RPMI8226 (cell line): ENCODE measurements at places on chromosomes 6 and 20.

DNA sequence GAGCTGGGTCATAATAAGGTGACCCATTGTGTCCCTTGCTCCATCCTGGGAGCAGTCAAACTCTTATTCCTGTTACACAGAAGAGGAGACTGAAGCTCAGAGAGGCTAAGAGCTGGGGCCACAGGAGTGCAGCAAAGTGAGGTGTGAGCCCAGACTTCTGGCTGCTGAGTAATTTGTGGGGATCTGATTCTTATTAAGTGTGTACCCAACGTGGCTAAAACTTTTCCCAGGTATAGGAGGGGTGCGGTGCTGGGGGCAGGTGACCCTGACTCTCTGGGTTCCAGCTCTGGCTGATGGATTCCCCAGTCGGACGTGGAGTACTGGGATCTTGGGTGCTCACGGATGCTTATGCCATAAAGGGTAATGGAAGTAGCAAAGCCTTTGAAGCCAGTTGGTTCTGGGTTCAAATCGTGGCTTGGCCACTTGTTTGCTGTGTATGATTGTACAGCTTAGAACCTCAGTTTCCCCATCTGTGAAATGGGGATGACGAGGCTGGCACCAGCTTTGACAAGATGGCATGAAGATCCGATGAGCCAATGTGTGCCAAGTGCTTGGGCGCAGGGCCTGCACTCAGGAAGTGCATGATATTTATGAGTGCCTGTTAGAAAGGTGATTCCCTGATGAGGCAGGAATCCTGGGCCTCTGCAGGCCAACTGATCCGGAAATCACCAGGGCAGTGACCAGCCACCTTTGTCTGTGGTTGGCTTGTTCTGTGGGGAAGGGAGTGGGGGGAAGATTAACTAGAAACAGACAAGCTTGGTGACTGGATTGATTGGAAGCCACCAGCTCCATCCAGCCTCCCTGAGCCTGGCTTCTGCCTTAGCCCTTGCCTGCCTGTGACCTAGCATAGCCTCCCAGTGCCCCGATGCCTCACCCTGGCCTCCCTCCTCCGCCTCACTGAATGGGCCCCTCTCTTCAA lies 6.0 kb downstream of the SRC start:
- DNase-seq, result no peak

DNA sequence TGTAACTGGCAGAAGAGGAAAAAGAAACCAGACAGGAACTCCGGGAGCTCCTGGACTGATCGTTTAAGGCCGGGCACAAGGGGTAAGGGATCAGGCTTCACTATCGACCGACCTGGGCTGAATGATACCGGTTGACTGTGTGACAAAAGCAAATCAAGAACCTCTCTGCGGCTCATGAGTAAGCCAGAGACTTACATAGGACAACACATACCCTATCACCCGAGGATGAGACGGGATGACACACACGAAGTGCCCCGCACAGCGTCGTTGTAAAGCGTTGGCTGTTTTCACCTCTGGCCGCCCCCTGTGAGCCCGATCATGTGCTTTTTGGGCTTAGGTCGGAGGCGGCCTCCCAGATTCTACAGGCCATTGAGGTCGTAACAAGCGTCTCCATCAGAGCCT lies 695 bp upstream of the TGIF2 start:
- DNase-seq, result peak; percentile 27

DNA sequence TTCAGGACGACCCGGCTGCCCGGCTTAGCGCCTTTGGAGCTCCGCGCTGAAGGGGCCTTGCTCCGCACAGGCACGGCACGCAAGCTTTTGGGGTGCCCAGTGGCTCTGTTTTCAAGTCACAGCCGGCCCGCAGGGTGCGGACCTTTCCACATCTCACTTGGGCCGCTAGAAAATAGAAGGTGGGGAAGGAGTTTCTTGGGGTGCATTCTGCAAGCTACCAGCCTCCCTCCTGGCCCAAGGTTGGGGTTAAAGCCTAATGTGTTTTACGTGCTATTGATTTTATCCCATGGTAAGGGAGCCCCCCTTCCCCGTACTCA lies 561 bp downstream of the KAT14 start:
- no peak for DNase-seq

GRCh38 chr20:45330476-45330875 lies 17.7 kb downstream of the SDC4 start:
- DNase-seq, result no peak

GRCh38 chr20:53739799-53740785 lies 146.5 kb upstream of the ZNF217 start:
- DNase-seq, result no peak

GRCh38 chr6:4041480-4041879 lies 37.5 kb downstream of the FAM217A start:
- DNase-seq, result no peak

DNA sequence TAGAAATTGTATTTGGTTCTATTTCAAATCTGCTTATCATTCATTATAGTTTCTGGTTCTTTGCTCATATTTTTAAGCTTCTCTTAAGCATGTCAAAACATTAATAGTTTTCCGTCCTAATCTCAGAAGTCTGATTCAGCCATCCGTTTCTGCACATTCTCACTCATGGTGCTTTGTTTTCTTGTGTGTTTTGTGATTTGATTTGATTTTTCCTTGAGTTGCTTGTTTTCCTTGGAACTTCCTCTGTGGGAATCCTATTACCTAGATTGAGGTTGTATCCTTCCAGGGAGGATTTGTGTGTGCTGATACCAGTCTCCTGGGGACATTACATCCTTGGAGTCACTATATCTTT lies 7.9 kb downstream of the SNX9 start:
- no peak for DNase-seq

DNA sequence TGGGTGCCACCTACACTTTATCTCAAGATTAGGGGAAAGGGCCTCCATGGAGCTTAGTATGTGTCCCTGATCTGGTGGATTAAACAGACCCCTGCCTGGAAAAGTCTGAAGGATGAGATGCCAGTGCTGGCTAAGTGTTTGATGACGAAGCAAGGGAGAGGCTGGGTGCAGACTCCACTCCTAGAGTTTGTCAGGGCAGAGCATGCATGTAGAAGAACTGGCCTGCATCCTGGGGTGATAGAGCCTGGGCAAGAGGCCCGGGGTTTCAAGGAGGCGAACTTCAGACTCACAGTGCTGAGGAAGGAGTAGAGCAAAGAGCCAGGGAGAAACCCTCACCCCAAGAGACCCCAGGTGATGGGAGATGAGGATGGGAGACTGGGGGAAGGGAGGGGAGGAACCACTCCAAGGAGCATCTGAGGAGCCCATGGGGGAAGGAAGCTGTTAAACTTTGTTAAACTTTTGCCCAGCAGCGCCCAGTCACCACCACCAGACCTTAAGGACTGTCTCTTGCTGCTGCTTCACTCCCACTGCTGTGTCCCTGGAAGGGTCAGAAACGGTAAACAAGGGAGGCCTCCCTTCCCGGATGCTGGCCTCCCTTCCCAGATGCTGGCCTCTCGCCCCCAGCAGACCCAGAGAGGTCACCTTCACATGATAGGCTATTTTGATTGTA lies 61.6 kb downstream of the RPRD1B start:
- DNase-seq, result no peak

DNA sequence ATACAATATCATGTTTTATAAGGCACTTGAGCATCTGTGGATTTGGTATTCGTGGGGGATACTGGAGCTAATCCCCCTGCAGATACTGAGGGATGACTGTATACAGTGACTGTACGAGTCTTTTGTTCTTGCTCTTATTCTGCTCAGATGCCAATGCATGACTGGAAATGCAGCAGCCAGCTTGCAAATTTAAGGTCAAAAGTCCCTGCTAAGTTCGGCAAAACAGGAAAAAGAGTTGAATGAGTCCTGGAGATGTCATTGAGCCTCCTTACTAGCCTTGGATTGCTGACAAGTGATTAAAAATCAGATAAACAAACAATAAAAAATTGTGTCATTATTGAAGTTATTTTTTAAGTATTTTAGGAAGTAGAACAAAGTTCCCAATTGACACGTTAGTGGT lies 599.3 kb upstream of the IMPG1 start:
- no peak for DNase-seq

DNA sequence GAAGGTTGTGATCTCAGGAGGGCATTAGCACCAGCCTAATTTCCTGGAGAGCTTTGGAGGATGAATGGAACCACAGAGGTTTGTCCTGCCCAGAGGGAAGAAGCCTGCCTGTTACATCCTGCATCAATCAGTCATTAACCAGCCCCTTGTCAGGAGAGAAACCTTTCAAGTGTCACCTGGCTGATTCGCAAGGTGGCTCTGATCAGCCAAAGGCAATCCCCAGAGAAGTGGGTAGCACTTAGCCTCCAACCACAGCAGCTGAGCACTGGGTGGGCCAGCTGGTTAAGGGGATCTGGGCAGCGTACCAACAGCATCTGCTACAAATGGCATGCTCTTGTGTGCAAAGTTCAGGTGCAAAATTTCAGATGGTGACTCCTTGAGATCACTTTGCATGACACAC lies 26.9 kb downstream of the ANKEF1 start:
- DNase-seq, result peak; percentile 17

DNA sequence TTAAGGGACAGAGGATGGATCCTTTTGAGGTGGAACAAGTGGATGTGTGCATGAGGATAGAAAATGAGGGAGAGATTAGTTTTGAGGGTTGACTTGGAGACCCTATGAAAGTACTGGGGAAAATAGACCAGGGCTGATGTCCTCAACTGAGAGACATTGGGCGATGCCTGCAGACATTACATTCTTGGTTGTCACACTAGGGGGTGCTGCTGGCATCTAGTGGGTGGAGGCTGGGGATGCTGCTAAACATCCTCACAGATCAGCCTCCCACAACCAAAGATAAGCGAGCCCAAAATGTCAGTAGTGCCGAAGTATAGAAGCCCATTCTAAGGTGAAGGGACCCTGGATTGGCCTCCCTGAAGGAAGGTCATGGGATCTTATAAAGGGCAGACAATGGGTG lies 63.3 kb downstream of the MOCS1 start:
- no peak for DNase-seq

GRCh38 chr6:5403076-5403475 lies 141.8 kb downstream of the FARS2 start:
- DNase-seq, result no peak

- no peak for DNase-seq
These were observed 56.7 kb upstream of the TMEM181 start for GRCh38 chr6:158503222-158503621.

GRCh38 chr6:25661129-25661779 lies 9.2 kb downstream of the SCGN start:
- DNase-seq, result no peak

GRCh38 chr6:72622094-72622940 lies 453 bp downstream of the KCNQ5 start:
- peak; percentile 89 for DNase-seq
